Muscle of arm (tissue), 14 donors: ENCODE measurements at places on chromosomes 7 and 10. TPM values are rescaled to one million over a fixed set of nuclear protein-coding genes. Genes with fewer than 3 reads are reported as not detected.
A peak's percentile ranks its signal among the peaks of the same experiment; 100 is the strongest.

LIPM gene
- polyA plus RNA-seq, result not detected

MACC1 gene
- 0.11 TPM for polyA plus RNA-seq

TRIM73 gene
- 2.9 TPM for polyA plus RNA-seq

PHKG1 gene
- 23.7 TPM for polyA plus RNA-seq

PNLIPRP1 gene
- polyA plus RNA-seq, result not detected

SUN3 gene
- polyA plus RNA-seq, result not detected

FAM25C gene
- polyA plus RNA-seq, result not detected

SLC26A5 gene
- 0.44 TPM for polyA plus RNA-seq

WEE2 gene
- 0.11 TPM for polyA plus RNA-seq

SMNDC1 gene
- polyA plus RNA-seq, result 40.4 TPM

NHLRC2 gene
- 12.1 TPM for polyA plus RNA-seq

KCNMA1 gene
- polyA plus RNA-seq, result 16.3 TPM

COMTD1 gene
- 3.3 TPM for polyA plus RNA-seq

AKR1C2 gene
- 6.1 TPM for polyA plus RNA-seq

LRCH4 gene
- 19.7 TPM for polyA plus RNA-seq

CNTNAP2 gene
- polyA plus RNA-seq, result 14.6 TPM

GRCh38 chr7:143248761-143249354 is 14.4 kb upstream of the GSTK1 start:
- DNase-seq, result no peak

DNA sequence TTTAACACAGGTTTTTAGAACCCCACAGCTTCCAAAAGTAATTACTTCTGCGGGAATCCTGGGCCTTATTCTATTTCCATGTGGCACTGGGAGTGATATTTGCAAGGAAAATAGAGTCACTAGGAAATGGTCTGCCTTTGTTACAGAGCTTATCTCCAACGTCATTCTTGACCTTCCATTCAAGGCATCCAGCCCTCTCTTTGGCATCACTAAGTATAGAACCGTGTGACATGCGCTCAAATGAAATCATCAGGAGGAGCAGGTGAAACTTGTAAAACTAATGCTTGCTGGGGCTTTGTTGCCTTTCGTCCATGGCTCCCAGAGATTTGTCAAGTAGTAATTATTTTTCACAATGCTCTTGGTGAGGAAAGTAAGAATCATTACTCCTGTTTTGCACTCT is 73.4 kb downstream of the PAPSS2 start:
- no peak for DNase-seq

- DNase-seq, result peak; percentile 93
Measured at GRCh38 chr10:103820101-103821062, 35.0 kb downstream of the SH3PXD2A start.

GRCh38 chr7:147885869-147886268 is 704.7 kb upstream of the C7orf33 start:
- no peak for DNase-seq

DNA sequence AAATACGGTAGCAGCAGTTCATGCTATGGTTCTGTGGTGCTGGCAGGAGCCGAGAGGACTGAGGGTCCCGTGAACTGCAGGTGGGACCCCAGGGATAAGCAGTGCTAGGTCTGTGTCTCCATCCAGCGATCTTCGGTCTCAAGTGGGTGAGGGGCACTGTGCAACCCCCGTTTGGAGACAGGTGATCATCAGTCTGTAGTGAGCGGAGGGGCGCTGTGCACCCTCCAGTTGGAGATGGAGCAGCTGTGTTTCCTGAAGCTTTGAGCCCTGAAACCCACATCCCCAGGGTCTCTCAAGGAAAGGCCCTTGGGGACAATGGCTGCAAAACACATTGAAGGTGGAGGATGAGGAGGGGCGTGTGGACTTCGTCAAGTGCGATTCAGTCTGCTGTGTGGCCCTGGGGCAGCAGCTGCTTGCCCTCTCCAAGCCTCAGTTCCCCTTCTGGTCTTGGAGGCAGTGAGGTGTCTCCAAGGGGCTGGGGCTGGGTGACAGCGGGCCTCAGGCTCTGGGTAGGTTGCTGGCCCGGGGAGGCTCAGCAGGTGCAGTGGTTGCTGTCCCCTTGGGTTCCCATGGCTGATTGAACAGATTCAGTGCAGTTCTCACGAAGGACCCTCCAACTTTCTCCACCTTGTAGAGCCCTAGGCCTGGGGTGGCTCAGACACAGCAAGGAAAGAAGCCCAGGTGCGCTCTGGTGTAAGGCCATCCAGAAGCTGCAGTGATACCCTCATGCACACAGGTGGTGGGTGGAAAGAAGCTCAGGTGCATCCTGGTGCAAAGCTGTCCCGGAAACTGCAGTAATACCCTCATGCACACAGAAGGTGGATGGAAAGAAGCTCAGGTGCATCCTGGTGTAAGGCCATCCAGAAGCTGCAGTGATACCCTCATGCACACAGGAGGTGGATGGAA is 160.6 kb downstream of the ADARB2 start:
- DNase-seq, result no peak

DNA sequence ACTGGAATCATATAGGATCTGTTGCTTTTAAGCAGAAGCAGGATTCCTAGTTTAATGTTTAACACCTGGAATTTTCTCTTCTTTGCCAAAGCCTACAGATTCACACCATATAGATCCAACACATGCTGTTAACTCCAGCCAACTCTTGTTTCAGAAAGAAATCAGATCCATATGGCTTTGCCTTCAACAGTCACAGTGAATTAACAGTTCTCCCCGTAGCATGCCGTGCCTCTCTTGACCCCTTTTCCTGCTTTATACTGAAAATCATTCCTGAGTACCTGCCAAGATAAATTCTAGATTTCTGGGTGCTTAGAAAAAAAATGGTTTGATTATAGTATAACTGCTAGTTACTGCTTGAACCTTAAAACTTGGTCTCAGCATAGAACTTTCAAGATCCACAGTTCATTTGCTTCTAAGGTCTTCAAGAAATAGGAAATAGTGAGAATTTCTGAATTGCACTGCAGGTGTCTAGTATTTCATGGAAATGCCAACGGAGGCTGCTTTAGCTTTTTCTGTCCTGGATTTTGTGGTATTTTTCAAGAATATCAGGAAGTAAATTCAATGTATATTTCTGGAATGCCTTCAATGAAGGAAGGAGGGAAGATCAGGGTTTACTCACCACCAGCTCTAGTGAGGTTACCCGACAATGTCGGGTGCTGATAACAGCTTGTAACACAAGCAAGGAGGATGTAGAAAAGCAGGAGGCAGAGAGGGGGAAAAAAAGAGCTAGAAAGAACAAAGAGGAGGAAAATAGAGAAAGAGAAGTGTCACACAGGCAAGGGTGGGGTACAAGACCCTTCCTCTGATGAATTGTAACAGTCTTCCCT is 6.6 kb downstream of the AASS start:
- DNase-seq, result peak; percentile 29

DNA sequence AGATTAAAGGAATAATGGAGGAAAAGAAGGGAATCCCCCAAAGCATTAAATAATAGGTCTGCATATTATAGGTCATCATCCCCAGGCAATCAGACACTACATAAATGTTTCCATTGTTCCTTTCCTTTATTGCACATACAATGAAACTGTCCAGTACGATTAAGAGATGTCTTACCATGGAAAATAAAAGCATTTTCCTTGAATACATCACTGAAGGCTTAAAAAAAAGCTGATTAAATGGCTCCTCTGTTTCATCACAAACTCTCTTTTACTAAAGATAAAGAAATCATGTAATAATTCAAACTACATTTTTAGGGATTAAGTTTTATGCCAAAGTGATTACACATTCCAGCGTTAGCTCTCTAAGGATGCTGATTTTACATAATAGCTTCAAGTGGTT is 316.0 kb downstream of the AGMO start:
- no peak for DNase-seq

- DNase-seq, result no peak
Measured at GRCh38 chr10:101529207-101529606, 58.9 kb downstream of the POLL start.

- DNase-seq, result no peak
Measured at GRCh38 chr10:14502431-14502830, 171.7 kb upstream of the FRMD4A start.

GRCh38 chr10:91682912-91683311 is 50.0 kb upstream of the PPP1R3C start:
- no peak for DNase-seq

- DNase-seq, result no peak
Measured at GRCh38 chr10:118546479-118546878, 49.0 kb downstream of the PRLHR start.

GRCh38 chr10:102009801-102010425 is 46.1 kb downstream of the ARMH3 start:
- DNase-seq, result peak; percentile 76

GRCh38 chr10:121998462-121998861 is 9.5 kb downstream of the TACC2 start:
- no peak for DNase-seq

- no peak for DNase-seq
Measured at GRCh38 chr7:150975536-150976319, 2.4 kb downstream of the KCNH2 start.

DNA sequence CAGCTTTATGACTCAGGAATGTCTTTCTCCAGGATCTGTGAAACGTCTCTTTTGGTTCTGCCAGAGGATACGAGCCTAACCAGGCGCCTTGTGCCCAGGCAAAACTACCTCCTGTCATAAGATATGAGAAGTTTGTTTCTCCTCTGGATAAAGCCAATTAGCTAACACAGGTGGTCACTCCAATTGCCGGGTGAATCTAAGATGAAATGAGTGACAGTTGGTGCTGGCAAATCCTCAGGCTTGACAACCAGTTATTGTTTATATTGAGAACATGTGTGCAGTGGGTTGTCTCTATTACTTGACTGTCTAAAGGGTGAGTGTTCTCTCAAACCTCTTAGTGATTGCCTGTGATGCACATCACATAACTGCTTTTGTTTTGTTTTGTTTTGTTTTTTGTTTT is 449.1 kb downstream of the XPNPEP1 start:
- no peak for DNase-seq

GRCh38 chr10:391305-391704 is 256.1 kb downstream of the ZMYND11 start:
- DNase-seq, result no peak

GRCh38 chr10:49360271-49361177 is 35.4 kb downstream of the DRGX start:
- no peak for DNase-seq

- no peak for DNase-seq
Measured at GRCh38 chr10:52443419-52444388, 129.6 kb downstream of the DKK1 start.

DNA sequence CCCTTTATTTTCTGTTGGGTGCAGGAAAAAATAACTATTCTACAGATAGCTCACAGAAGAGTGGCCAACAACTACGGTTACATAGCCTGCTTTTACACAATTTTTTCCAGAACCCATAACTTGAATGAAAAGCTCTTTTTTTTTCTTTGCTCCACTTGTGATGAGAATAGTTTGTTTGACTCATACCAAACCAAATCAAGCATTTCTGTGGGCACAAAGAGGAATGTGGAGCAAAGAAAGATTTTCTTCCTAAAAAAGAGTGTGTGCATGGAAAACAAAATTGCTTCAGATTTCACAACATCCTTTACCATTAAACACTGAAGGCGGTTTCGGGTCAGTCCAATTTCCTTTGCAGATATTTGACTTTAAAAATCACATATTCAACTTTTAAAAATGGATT is 54.8 kb upstream of the RAB11FIP2 start:
- DNase-seq, result no peak

DNA sequence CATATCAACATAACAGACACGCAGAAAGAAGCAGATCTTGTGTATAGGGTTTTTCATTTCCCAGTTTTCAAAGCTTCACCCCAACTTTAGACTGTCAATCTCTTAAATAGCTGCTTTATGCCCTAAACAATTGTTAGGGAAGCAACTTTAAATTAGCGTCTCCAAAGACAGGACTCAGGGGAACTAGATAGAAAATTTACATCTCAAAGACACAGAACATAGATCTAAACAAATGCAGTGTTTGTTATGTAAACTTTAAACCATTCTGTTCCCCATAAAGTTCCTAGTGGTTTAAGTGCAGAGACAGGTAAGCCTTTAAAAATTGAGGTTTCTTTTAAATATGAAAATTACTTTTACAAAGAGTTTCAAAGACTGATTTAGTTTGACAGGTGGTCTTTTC is 379.2 kb upstream of the GHITM start:
- no peak for DNase-seq

GRCh38 chr7:139108266-139109187 is 993 bp downstream of the ZC3HAV1 start:
- DNase-seq, result peak; percentile 45

- DNase-seq, result no peak
Measured at GRCh38 chr7:44707558-44708230, 41.0 kb upstream of the ZMIZ2 start.

DNA sequence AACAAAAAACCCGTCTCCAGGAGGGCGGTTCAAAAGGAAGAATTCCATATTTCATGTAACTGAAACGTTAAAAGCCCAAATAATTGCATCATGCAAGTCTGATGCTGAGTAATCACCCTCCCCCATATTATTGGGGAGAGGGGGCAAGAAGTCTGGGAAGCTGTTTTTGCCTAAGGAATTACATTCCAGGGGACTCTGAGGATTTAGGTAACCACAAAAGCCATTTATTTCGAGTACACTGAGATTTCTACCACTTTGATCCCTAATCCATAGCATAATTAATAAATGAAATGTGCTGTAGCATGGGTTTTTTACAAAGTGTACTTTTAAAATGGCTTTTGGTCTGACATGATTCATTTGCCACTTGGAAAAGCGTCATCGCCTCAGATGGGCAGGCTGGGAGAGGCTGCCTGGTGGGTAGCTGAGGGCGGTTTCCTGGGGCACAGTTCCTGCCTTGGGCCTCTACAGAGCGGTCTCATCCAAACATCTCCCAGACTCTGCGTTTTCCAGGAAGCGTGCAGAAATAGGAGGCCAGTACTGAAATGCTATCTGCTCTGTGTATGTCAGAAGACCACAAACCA is 106.5 kb downstream of the TCF7L2 start:
- no peak for DNase-seq

GRCh38 chr7:121278120-121279021 is 50.4 kb upstream of the WNT16 start:
- DNase-seq, result no peak

- DNase-seq, result no peak
Measured at GRCh38 chr10:65762311-65762710, 1163.5 kb upstream of the LRRTM3 start.

- no peak for DNase-seq
Measured at GRCh38 chr10:34155812-34156211, 659.3 kb downstream of the PARD3 start.

GRCh38 chr10:59831658-59832503 is 74.5 kb downstream of the CCDC6 start:
- DNase-seq, result no peak

GRCh38 chr7:96246919-96247318 is 75.0 kb downstream of the SLC25A13 start:
- no peak for DNase-seq

DNA sequence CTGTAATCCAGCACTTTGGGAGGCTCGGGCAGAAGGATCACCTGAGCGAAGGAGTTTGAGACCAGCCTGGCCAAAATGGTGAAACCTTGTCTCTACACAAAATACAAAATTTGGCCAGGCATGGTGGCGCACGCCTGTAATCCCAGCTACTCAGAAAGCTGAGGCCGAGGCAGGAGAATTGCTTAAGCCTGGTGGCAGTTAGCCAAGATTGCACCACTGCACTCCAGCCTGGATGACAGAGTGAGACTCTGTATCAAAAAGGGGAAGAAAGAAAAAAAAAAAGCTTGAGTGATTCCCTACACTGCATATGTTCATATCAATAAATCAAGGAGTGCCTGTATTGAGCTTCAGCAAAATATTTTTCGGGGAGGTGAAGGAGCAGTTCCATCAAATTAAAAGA is 45.8 kb upstream of the SRRM3 start:
- no peak for DNase-seq

GRCh38 chr10:35451151-35452016 is 115.1 kb downstream of the CCNY start:
- no peak for DNase-seq
